ENCODE measurements at places on chromosomes 6 and 20.

- no peak for DNase-seq
Measured at GRCh38 chr20:56940466-56940865, 311.4 kb downstream of the TFAP2C start.

DNA sequence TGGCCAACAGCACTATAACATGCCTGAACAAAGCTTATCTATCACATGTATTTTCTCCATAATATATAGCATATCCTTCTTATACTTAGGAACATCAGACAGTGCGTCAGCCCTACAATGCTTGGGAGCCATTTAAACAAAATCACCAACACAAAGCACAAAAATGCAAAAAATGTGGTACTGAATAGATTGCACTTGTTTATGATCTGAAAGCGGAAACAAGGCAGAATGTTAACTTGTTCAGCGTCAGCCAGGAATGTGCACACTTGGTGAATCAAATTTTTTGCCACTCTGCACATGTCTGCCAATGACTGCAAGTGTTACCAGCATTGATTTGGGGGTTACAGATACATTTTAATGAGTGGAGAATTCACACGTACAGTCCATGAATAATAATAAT is 14.8 kb downstream of the SLC35A1 start:
- DNase-seq, result no peak

- DNase-seq, result no peak
Measured at GRCh38 chr20:63114693-63115311, 101.1 kb downstream of the YTHDF1 start.

DNA sequence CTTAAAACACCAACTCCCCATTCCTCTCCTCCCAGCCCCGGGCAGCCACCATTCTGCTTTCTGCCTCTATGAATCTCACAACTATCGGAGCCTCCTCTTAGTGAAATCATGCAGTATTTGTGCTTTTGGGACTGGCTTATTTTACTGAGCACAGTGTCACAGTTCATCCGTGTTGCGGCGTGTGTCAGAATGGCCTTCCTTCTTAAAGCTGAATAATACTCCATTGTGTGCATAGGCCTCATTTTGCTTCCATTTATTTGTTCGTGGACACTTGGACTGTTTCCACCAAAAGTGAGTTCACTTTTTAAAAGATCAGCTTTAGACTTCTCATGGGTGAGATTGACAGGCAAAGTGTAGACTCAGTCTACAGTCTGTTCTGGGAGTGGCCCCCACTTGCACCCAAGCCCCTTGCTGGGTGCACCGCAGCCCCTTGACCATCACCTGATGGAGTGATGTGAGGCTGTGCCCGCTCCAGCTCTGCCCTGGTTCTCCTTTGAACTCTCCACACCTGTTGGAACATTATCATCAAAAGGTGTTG is 12.6 kb downstream of the DUSP22 start:
- no peak for DNase-seq

DNA sequence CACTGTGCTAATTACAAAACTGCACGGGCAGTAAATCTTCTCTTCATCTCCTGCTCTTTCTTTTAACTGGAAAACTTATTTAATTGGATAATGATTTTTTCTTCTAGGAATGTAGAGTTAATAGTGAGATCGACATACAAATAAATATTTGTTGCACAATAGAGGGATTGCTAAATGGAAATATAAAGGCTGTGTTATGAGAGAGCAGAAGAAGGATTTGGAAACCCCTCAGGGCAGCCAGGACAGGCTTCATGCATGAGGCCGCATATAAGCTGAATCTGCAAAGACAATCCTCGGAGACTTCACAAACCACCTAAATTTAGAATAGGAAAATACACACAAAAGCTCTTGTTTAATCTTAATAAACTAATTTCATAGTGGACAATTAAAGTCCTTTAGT is 2.9 kb upstream of the TAAR1 start:
- DNase-seq, result no peak

DNA sequence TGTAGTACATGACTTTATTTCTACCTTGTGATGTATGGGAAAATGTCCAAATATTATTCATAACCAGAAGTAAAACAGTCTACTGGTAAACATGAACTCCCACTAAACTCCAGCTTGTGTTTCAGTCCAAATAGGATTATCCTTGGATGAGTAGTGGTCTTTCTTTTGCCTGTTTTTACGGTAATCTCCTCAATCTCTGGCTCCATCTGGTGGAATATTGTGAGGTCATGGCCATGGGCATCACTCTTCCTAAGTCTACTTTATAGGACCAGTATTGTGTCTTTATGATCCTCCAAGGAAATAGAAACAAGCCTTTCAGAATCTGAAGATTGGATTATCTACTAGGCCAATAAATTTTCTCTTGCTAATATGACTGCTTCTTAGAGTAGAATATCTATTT is 505.0 kb downstream of the BMP2 start:
- DNase-seq, result peak; percentile 3

DNA sequence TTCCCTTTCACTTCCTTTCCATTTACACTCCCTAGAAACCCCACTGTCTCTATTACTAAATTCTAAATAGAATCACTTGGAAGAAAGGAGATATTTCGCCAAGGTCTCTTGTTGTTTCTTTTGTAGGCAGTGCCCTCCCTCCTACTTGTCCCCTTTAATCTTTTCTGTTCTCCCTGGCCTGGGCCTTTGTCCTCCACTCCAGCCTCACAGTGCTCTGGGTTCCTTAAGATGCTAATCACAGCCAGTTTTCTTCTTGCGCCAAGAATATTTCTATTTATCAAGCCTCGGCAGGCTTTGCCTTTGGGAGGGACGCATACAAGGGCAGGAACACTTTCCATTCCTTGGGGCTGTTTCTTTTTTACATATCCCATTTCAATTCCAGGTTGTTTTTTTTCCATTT is 520.6 kb upstream of the CHD6 start:
- no peak for DNase-seq

GRCh38 chr20:58876437-58876836 is 23.9 kb downstream of the GNAS start:
- DNase-seq, result no peak

- no peak for DNase-seq
Measured at GRCh38 chr6:83198486-83199172, 5.5 kb downstream of the RWDD2A start.

- peak; percentile 45 for DNase-seq
Measured at GRCh38 chr20:57089699-57090144, 176.7 kb downstream of the BMP7 start.

DNA sequence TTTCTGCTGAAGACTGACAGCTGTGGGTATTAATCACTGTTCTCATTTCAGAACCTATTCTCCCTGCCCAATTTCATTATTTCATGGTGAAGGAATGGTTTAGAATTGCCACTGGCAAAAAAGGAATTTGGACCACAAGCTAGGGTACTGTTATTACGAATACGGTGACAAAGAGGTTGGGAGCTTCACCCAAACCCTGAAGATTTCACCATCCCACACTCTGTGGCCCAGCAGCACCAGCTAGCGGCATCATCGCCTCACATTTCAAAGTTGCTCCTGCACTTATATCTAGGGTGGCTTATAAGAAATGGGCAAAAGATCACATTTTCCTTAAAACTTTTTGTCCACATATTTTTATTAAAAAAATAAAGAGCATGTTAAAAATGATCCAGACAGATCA is 236.1 kb downstream of the SYNDIG1 start:
- no peak for DNase-seq

GRCh38 chr20:3629893-3630292 is 33.3 kb downstream of the GFRA4 start:
- no peak for DNase-seq

- no peak for DNase-seq
Measured at GRCh38 chr20:21381619-21382018, 15.7 kb downstream of the NKX2-4 start.

GRCh38 chr20:49179368-49180277 is 8.5 kb downstream of the STAU1 start:
- no peak for DNase-seq

GRCh38 chr20:31239139-31239538 is 18.3 kb upstream of the DEFB115 start:
- DNase-seq, result no peak

GRCh38 chr6:1468126-1468525 is 78.8 kb downstream of the FOXF2 start:
- no peak for DNase-seq

DNA sequence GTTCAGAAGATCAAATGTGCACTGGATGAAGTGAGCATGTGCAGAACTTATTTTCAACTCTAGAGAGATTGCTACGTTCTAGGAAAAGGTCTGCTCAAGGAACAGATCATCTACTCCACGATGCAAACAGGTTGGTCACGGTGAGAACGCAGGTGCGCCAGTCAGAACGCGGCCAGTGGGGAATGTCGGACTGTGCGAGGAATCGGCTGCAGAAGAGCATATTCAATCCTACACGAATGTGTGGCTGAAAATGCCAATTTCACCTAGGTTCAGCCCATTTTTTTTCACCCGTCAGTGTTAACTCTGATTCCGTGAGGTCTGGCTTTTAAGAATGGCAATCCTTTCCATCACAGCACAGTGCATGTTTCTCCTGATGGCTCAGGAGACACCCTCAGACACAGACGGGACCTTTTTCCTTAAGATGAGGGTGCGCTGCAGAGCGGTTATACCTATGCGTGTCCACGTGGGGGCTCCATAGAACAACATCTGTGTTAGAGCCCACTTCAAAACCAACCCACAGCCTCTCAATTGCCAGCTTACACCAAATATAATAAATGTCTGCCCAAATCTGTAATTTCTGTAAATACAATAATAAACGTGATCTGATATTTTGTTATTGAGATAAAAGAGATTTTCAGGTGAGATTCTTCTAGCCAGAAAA is 250.4 kb downstream of the FOXA2 start:
- peak; percentile 55 for DNase-seq

- no peak for DNase-seq
Measured at GRCh38 chr6:151071295-151071694, 168.5 kb upstream of the AKAP12 start.

GRCh38 chr6:41187924-41188886 is 12.7 kb downstream of the TREML2 start:
- DNase-seq, result no peak

GRCh38 chr6:116572162-116572561 is 858 bp downstream of the RWDD1 start:
- DNase-seq, result peak; percentile 48

GRCh38 chr20:43798291-43799149 is 71.7 kb upstream of the GTSF1L start:
- no peak for DNase-seq

GRCh38 chr6:12440981-12441380 is 150.8 kb downstream of the EDN1 start:
- peak; percentile 28 for DNase-seq

DNA sequence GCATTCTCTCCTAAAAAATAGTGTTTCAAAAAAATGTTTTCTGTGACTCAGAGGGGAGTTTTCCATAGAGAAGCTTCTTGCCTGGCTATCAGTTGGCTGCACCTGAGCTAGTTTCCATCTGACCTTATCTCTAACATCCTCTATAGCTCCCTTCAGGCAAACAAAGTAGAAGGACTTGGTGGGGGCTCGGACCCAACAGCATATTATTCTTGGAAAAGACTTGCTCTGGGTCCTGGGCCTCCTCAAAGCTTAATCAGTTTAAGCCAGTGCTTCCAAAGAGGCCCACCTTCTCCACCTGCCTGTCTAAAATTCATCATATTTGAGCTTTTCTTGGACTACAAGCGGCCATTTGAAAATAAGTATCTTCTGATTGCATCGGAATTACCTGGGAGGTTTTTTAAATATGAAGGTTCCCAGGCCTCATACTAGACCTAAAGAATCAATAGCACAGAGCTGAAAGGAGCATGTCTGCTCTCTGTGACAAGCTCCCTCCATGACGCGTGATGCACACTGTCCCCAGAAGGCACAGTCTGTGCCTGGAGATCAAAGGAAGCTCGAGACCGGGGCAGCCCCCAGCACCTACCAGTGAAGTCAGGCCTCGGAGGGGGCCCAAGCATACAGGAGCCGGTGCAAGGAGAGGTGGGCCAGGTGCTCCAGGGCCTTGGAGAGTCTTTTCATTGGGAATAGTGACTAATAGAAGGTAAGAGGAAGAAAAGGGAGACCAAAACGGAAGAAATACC is 80.6 kb upstream of the HIVEP1 start:
- DNase-seq, result no peak

- DNase-seq, result peak; percentile 6
Measured at GRCh38 chr20:11907621-11908020, 10.1 kb upstream of the BTBD3 start.

- DNase-seq, result no peak
Measured at GRCh38 chr6:154143753-154144152, 104.7 kb downstream of the OPRM1 start.

- no peak for DNase-seq
Measured at GRCh38 chr20:47603260-47603659, 101.6 kb downstream of the NCOA3 start.

GRCh38 chr6:28816909-28817807 is 106.6 kb downstream of the TRIM27 start:
- peak; percentile 66 for DNase-seq

GRCh38 chr20:36454698-36455427 is 86.5 kb upstream of the MYL9 start:
- DNase-seq, result peak; percentile 12

DNA sequence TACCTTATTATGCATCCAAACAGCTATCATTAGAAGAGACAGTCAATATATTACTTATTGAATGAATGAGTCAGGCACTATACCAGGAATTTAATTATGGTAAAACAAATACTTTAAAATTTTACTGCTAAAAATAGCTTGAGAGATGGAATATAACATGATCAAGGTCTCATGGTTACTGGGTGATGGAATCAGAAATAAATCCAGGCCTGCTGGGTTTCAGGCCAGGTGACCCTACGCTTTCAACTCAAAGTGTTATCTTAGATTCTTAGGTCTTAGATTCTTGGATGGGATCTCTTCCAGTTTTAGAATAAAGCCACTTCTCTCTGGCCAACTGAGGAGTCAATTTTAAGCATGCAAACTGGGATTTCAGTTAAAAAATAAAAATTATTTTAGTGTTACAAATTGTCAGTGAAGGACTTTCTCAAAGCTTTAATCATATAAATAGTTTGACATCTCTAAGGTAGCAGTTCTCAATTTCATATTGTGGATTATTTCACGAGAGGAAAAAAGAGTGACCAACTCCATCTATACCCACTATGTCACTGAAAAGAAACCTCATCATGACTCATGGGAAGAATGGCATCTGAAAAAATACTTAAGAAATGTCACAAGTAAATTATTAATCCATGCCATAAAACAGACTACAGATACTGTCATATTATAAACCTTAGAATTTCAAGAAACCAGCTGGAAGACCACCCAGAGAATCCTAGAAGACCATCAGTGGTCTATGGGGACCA is 283.4 kb upstream of the RUNX2 start:
- DNase-seq, result no peak

GRCh38 chr20:49854190-49854875 is 41.7 kb downstream of the SLC9A8 start:
- DNase-seq, result no peak

DNA sequence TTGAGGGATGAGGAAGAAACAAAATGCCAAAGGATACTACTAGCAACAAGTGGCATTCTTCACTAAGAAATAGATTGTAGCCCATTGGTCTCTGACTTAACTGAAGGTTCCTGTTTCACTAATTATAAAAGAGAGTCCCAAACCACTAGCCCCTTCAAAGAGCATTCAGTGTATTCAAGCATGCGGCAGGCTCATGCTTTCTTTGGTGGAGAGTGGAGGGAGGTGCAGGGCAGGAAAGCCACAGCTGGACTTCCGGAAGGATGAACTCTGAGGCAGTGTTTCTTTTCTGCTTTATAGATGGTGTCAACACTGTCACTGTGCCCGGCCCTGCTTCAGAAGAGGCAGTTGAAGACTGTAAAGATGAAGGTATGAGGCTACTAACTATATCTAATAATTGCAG is 636.1 kb downstream of the KIF16B start:
- no peak for DNase-seq
